ENCODE measurements at places on chromosomes 7 and 10.
A peak's percentile ranks its signal among the peaks of the same experiment; 100 is the strongest.

DNA sequence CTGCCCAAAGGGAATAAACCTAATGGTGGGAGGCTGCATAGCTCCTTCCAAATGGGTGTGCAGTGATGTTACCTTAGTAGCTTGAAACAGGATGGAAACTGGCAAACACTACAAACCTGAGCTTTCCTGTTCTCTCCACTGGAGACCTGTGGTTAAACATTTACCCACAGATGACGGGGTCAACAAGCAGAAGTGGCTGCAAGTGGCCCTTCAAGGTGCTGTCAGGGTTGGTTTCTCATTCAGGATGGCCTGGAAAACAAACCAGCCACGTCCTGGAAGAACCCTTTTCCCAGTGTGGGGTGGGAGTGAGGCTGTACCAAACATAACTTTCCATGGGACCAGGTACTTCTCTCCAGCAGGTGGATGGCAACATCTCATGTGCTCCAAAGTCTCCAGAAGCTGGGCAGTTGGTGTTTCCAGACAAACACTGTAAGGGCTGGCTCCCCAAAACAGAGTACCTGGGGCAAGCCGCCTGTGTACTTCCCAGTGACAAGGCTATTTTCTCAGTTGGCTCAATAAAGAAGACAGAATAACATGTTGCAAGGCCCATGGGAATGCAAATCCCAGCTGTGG lies 67.5 kb downstream of the DNAJB9 start:
- H3K36me3 ChIP-seq: no peaks in the 10 kb centered on the region
- H3K27ac ChIP-seq: no peak overlapping the region
- H3K4me3 ChIP-seq: no peak overlapping the region
- DNase-seq: no peak

DNA sequence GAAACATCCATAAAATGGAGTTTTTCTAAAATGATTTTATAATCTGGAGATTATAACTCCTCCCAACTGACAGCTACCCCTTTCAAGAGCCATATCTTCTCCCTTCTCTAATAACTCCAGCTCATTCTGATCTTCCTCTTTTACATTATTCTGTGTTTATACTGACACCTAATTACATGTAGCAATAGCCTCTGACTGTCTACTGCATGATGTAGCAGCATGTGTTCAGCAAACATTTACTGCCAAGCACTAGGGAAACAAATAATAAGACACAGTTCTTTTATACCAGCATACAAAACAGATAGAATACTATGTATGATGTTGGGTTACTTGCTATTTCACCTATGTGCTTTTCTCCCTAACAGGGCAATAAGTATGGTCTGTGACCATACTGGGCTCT lies 20.7 kb downstream of the RBM28 start:
- no peak for DNase-seq
- H3K27me3 ChIP-seq: no peaks in the 10 kb centered on the region
- H3K36me3 ChIP-seq: peaks cover 50% of the 10 kb centered on the region
- H3K4me3 ChIP-seq: no peak overlapping the region

DNA sequence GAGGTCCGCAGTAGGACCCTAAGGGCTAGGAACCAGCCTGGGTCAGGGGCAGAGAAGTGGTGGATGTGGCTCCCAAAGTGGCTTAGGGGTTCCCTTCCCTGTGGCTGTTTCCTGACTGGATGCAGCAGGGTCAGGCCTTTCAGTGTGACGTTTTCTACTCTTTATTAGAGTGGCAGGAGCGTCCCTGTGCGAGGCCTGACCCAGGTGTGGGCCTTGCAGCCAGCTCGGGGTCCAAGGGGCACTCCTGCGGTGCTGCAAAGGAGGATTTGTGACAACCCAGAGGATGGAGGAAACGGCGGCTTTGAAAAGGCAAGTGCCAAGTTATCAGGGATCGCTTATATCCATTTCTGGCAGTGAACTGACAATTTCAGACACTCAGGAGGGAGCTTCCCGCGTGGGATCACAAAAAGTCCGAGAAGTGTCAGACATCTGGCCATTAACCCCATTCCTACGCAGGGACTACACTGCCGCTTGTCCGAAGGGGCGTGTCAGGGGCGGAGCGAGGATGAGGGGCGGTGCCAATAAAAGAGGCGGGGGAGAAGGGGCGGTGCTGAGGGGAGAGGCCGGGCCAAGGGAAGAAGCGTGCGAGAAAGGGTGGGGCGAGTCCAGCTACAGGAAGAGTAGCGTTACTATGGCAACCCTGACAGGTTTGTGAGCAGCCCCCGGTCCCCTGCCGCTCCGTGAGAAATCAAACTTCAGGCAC lies 98.8 kb upstream of the ZNF722 start:
- no peaks in the 10 kb centered on the region for H3K4me1 ChIP-seq
- peak overlapping the region; percentile 68 for H3K27ac ChIP-seq
- H3K4me3 ChIP-seq: peak overlapping the region; percentile 61
- peak; percentile 86 for DNase-seq
- H3K27me3 ChIP-seq: no peaks in the 10 kb centered on the region
- no peaks in the 10 kb centered on the region for H3K36me3 ChIP-seq

DNA sequence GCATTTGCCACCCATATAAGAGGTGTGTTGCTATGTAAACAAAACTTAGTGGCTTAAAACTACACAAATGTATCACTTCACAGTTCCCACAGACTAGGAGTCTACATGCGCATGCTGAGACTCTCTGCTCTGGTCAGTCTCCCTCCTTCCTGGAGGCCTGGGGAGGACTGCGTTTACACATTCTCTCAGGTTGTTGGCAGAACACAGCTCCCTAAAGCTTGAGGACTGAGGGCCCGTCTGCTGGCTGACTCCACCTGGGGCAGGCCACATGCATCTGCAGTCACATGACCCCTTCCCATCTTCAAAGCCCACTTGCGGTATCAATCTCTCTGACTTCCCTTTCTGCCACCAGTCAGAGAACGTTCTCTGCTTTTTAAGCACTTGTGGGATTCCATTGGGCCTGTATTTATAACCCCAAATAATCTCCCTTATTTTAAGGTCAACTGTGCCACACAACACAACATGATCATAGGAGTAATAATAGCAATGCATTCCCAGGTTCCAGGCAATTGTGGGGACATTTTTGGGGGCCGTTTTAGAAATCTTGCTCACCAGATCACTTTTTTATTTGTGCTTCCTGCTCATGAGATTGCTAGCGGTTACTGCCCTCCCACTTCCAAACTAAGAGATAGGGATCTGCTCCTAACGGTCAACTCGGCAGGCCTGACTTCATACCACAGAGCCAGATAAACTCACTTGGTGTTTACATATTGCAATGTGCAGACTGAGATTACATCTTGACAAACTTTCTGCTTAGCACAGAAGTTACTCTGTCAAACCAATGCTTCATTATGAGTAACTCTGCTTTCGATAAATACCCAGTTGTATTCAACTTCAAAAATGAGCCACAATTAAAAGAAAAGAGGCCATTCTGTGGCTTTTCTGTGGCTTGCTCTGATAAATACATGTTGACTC lies 96.3 kb downstream of the ALOX5 start:
- H3K36me3 ChIP-seq: peaks cover 4% of the 10 kb centered on the region
- no peak overlapping the region for H3K4me3 ChIP-seq
- H3K27me3 ChIP-seq: no peaks in the 10 kb centered on the region
- H3K4me1 ChIP-seq: peaks cover 25% of the 10 kb centered on the region
- DNase-seq: peak; percentile 52
- peak overlapping the region; percentile 36 for H3K27ac ChIP-seq

- no peak overlapping the region for H3K4me3 ChIP-seq
- H3K27ac ChIP-seq: no peak overlapping the region
- no peaks in the 10 kb centered on the region for H3K4me1 ChIP-seq
- no peak for DNase-seq
These were observed 407.5 kb upstream of the RNF32 start for GRCh38 chr7:156232931-156233705.

All from CD4-positive, alpha-beta memory T cell (primary cell).